ENCODE measurements at places on chromosomes 3 and 15. TPM values are rescaled to one million over a fixed set of nuclear protein-coding genes. Genes with fewer than 3 reads are reported as not detected.

The STX19 gene
- not detected for total RNA-seq

GRCh38 chr15:74807282-74807681 is 5.4 kb upstream of the LMAN1L start:
- DNase-seq = no peak

DNA sequence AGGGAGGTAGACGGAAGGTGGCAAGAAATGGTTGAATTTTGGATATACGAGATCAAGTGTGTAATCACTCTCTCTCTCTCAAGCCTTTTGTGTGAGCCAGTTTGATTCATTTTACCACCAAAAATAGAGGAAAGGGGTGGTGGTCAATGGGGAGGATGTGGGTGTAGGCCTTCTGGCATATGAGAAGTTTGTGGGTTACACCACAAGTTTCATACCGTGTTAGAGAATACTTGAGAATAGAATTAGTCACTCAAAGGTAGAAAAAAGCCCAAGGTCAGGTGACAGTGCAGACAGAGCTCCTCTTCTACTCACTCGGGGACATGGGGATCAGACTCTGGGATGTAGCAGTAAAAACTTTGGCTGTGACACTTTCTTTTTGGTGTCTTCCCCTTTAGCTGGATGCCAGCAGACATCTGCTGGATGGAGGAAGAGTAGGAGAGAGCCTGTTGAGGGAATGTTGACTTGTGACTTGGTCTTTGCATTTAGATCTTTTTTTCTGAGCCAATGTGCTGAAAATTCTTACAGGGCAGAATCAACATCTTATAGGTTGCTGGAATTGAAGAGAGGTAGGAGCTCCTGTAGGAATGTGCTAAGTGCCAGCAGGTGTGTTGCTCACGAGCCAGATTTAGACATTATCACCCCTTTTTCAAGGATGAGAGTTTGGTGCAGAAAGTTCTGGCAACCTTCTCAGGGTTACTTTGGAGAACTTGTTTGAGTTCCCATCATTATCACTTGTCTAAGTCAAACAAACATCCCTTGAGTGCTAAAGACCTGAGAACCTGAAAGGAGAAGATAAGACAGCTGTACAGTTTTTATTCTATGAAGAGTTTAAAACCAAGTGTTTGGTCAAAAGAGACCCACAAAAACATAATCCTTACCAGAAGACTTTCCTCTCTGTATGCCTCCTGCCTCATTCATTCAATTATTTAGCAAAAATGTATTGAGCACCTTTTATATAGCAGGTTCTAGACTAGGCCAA is 43.9 kb upstream of the RYK start:
- no peak for DNase-seq

- DNase-seq = no peak
These were observed 36.3 kb upstream of the PSMD6 start for GRCh38 chr3:64059484-64060175.

- no peak for DNase-seq
These were observed 735.4 kb upstream of the GRM7 start for GRCh38 chr3:6125520-6125919.

The GPR171 gene
- 4.7 TPM for total RNA-seq

DNA sequence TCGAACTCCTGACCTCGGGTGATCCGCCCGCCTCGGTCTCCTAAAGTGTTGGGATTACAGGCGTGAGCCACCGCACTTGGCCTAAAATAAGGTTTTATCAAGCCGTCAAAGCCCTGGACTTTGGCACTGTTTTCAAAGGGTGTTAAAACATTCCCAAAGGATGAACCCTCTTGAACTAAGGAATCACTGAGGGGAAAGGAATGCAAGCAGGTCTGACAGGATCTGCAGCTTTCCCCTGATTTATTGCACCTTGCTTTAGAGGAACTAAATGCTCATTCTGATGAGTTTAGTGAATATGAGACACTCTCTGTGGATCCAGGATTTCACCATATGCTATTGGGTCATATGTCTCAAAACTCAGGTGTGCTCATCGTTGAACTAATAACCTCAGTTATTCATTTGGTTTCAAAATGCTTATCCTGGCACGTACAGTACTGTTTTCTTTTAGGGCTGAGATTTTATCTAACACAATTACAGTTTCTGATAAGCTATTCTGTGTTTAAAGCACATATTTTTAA is 63.0 kb upstream of the TSC22D2 start:
- DNase-seq = no peak

- peak; percentile 46 for DNase-seq
These were observed 436.1 kb downstream of the CHL1 start for GRCh38 chr3:632571-633170.

GRCh38 chr15:101813803-101814534 is 2.0 kb downstream of the OR4F15 start:
- no peak for DNase-seq

The LMOD3 gene
- 0.13 TPM for total RNA-seq

DNA sequence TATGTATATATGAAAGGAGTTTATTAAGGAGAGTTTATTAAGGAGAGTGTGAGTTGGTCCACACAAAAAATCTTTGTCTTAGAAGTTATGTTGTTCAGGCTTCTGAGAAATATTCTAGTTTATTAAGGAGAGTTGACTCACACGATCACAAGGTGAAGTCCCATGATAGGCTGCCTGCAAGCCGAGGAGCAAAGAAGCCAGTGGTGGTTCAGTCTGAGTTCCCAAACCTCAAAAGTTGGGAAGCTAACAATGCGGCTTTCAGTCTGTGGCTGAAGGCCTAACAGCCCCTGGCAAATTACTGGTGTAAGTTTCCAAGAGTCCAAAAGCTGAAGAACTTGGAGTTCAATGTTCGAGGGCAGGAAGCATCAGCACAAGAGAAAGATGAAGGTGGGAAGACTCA is 42.4 kb upstream of the DAZL start:
- no peak for DNase-seq

The PPM1L gene
- total RNA-seq = 16.3 TPM

Data from ureter (tissue), 1 donor.